Activated CD8-positive, alpha-beta memory T cell treated with anti-CD3 and anti-CD28 coated beads for 1 hour (primary cell): ENCODE measurements at places on chromosomes 12 and 14.

GRCh38 chr12:111398530-111398929, 7.2 kb upstream of the SH2B3 start:
- DNase-seq, result no peak

GRCh38 chr12:115383668-115384067, 699.7 kb upstream of the TBX3 start:
- no peak for DNase-seq

- DNase-seq, result no peak
Measured at GRCh38 chr12:34405286-34406227, 383.3 kb downstream of the ALG10 start.

DNA sequence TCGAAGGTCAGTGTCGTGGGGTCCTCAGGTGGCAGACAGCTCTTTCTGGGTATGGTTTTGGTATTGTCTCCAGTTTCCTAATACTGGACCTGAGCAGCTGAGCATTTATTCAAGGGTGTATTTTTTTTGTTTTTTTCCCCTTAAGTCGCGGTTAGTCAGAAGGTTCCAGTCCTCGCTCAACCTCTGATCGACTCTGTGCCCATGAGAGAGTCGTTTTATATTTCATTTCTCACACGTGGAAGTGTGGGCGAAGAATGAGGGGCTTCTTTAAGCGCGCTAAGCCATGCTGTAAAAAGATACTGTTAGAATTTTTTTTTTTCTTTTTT, 499 bp downstream of the MIPOL1 start:
- no peak for DNase-seq

- no peak for DNase-seq
Measured at GRCh38 chr14:38056270-38056669, 151.4 kb upstream of the SSTR1 start.

DNA sequence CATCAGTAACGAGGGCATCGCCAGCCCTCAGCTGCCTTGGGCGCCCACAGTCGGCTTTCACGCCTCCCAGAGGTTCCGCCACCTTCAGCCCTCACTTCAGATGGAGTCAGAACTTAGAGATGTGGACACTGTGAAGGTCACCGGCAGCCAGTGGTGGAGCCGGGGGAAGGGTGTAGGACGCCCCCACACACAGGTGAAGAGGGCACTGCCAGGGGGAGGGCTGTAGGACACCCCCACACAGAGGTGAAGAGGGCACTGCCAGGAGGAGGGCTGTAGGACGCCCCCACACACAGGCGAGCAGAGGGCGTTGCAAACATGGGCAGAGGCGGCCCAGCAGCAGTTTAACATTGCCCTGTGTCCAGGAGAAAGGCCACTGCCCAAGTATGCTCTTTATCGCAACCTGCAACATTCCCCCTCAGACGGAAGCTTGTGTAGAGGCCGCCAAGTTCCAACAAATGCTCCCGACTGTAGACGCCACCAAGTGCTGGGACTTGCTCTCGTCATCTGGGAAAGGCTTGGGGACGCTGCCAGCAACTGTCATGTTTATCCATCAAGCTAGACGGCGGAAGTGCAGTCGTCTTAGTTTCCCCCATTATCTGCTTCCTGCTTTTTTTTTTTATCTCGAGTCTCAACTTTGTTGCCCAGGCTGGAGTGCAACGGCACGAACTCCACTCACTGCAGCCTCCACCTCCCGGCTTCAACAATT, 4.9 kb upstream of the ANKLE2 start:
- no peak for DNase-seq

GRCh38 chr12:122423258-122424165, 1.0 kb upstream of the CLIP1 start:
- DNase-seq, result no peak

- no peak for DNase-seq
Measured at GRCh38 chr14:50014809-50015430, 101.5 kb downstream of the VCPKMT start.

DNA sequence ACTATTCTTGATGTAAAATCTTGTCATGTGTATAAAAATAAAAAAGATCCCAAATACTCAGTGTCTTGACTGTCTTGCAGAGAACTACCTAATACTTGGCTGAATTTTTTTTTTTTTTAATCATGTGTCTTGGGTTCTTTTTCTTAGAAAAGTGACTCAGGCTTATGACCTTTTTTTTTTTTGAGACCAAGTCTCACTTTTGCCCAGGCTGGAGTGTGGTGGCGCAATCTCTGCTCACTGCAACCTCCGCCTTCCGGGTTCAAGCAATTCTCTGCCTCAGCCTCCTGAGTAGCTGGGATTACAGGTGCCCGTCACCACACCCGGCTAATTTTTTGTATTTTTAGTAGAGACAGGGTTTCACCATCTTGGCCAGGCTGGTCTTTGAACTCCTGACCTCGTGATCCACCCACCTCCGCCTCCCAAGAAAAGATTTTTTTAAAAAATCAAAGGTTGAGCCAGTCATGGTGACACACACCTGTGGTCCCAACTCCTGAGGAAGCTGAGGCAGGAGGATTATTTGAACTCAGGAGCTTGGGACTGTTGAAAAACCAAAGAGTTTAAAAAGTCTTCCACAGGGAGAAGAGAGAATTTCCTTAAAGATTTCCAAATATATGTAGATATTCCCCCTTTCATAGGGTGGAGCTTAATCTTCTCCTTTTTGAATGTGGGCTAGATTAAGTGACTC, 17.7 kb upstream of the TDG start:
- no peak for DNase-seq

DNA sequence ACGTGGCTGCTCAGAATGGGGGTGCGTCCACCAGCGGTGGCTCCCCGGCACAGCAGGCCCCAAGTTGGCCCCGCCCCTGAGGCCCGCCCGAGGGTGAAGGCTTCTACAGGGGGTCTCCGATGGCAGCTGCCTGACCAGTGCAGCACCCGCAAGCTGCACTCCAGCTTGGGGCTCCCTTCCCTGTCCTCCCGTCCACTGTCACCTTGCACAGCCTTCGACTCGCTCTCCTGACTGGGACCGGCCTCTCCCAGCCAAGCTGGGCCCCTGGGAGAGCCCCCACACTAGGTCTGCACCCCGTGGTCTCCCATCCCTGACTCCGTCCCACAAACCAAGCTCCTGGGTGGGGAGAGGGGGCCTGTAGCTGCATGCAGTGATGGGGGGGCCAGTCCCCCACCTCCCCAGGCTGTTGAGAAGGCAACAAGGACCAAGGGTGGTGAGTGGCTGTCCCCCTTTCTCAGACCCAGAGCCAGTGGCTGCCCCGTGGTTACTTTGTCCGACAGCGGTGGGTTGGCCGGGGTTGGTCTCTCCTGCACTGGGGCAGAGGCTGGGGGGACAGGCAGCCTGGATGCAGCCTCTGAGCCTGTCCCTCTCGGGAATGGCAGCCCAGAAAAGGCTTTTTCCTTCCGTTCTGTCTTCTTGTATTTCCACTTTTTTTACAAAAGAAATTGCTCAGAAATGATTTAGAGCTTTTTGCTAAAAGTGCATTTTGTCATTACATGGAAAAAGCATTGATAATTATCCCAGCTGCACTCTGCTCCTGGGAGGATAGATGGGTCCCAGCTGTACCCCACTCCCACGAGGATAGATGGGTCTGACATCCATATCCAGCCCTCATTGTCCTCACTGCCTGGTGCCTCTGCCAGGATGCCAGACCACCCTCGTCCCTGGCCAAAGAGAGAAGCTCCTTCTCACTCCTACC, 217.0 kb downstream of the KIF26A start:
- no peak for DNase-seq

- no peak for DNase-seq
Measured at GRCh38 chr12:39771456-39771855, 151.9 kb upstream of the ABCD2 start.

- DNase-seq, result no peak
Measured at GRCh38 chr14:41144370-41144769, 462.3 kb upstream of the LRFN5 start.

DNA sequence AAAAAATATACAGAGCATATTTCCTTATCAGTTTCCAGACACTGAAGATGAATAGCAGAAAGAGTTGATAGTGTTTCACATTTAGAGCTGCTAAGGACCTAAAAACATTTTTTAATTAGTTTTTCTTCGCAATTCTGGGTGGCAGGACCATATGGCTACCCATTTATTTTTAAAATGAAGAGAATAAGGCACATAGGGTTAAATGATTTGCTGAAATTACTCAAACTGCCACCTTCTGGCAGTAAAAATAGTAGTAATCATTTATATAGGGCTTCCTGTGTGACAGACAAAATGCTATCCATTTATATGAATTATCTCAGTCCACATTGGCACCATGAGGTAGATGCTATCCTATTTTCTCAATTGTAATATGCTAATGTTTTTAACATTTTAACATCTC, 108.6 kb upstream of the CCDC196 start:
- DNase-seq, result no peak
